EH (cell line): ENCODE measurements at places on chromosomes 5 and 9.

- DNase-seq = no peak
Measured at GRCh38 chr9:134635351-134636148, 6.1 kb upstream of the COL5A1 start.

DNA sequence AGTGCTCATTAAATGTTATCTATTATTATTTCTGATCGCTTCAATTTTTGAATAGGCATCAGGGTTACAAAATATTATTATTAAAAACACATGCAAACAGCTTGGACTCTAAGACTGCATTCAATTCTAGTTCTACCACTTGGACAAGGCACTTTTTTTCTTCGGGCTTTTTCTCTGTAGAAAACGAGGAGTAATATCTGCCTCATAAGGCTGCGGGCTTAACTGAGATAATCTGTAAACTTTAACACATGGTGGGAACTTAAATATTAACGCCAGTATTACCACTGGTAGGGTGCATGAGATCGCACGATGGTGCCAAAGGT, 511 bp upstream of the SPDL1 start:
- DNase-seq = no peak

DNA sequence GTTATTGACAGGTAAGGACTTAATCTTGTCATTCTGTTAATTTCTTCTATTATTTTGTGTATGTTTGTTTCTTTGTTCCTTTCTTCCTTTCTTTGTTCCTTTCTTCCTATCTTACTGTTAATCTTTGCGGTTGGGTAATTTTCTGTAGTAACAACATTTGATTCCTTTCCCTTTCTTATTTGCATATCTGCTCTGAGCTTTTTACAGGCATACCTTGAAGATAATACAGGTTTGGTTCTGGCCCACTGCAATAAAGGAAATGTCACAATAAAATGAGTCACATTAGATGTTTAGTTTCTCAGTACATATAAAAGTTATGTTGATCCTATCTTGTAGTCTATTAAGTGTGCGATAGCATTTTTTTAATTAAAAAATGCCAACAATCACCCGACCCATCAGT, 440.7 kb downstream of the NFIB start:
- DNase-seq = no peak

GRCh38 chr9:70106571-70106970, 62.9 kb downstream of the MAMDC2 start:
- no peak for DNase-seq

- DNase-seq = peak; percentile 40
Measured at GRCh38 chr5:141908796-141909195, 14.9 kb upstream of the DELE1 start.

DNA sequence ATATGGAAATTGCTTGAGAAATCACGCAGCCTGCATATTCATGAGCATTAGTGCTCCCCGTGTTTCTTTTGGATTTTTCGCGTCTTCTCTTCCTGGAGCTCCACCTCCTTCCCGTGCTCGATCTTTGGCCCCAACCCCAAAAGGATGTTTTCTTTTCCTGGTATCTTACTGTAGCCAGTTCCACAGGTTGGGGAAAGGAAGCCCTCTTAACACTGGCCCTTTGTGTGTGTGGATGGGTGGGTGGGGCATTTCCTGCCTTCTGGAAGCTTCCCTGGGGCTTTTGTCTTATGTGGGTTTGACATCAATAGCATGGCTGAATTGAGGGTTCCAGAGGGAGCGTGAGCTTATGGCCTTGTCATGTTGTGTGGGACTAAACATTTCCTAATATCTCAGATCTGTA, 21.9 kb downstream of the STXBP1 start:
- DNase-seq = no peak

GRCh38 chr9:16131264-16131663, 578.4 kb downstream of the CCDC171 start:
- DNase-seq = peak; percentile 51

DNA sequence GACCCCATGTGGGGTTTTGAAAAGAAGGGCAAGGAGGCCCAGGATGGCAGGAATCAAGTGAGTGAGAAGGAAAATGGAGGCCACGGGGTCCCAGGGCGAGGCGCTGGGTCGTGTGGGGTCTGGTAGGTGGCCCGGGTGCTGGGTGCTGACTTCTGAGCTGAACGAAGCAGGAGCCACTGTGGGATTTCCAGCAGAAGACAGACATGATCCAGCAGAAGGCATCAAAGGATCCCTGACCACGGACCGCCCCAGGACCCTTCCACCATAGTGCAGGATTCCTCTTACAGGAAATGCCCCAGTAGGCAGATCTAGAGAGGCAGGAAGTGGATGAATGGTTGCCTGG, 106.7 kb downstream of the ADAMTS2 start:
- no peak for DNase-seq

DNA sequence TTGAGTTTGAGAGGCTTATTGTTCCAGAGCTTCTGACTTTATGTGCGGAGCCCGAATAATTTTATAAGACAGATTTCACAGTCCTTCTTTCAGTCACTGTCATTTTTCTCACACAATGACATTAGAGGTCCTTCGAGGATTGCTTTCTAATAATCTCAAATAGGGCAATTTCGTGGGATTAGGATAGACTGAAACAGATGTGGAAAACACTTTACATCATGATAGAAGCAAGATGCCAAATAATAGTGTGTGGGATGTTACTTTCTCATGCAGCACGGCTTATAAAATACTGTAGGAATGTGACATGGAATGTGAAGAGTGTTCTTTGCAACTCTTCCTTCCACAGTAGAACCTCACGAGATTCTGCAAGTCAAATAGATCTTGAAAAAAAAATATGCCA, 451.3 kb downstream of the SEMA5A start:
- DNase-seq = peak; percentile 79

- no peak for DNase-seq
Measured at GRCh38 chr9:135574943-135575342, 13.4 kb downstream of the PAEP start.

GRCh38 chr5:3120028-3120427, 368.6 kb upstream of the IRX2 start:
- no peak for DNase-seq

GRCh38 chr9:132837501-132838286, 40.4 kb downstream of the AK8 start:
- DNase-seq = no peak

DNA sequence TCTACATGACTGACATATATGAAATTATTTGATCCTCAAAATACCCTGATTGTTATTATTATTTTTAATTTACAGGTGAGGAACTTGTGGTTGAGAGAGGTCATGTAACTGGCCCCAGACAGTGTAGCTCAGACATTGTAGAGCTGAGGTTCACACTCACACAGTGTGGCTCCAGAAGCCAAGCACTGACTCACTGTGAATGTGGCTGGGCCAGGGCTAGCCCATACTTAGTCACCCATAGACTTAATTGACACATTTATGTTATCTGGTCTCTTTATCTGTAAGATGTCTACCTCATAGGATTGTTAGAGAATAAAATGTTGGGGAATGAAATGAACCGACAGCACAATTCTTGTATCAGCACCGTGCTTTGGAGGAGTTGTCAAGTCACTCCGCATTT, 24.9 kb upstream of the CCDC112 start:
- DNase-seq = peak; percentile 59
